Heart right ventricle (tissue), 16 donors: ENCODE measurements at places on chromosomes 6 and 20.

- DNase-seq, result no peak
These were observed 284.9 kb upstream of the TBX18 start for GRCh38 chr6:85049282-85049681.

GRCh38 chr6:108167449-108168089 lies 1.7 kb downstream of the NR2E1 start:
- DNase-seq, result no peak

DNA sequence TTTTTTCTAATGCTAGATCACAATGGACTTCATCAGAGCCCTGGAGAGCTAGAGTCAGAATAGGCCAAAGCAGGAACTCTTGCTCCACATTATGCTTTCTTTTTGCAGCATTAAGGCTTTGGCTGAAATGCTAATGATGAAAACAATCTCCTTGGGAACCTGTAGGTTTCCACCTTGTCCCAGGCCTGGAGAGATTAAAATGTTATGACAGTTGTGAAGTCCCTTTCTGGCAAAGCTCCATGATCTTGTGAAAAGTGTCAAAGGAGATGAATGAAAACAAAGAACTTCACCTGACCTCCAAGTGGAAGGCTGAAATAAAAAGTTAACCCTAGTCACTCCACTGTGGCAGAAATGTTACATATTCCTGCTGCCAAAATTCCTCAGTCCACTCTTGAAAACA lies 64.0 kb upstream of the LRRC1 start:
- no peak for DNase-seq

GRCh38 chr6:144530118-144530517 lies 245.0 kb downstream of the UTRN start:
- DNase-seq, result no peak

DNA sequence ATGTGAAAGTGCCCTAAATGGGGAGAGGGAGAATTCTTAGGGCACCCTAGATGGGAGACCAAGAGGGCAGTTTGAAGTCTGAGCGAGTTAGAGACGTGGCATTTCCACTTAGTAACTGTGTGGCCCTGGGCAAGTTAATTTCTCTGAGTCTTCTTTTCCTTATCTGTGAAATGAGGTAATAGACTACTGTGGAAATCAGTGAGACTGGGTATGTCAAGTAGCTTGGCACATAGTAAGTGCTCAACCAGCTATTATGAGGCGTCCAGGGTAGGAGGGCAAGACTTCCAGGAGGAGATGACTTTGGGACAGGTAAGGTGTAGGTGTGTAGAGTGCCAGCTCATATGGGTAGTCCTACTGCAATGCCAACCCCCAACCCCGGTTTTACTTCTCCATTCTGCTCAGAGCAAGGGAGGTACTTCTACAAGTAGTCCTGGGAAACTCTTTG lies 770 bp downstream of the KIF3B start:
- DNase-seq, result no peak

GRCh38 chr6:115358616-115359015 lies 702.1 kb downstream of the FRK start:
- no peak for DNase-seq

GRCh38 chr20:44442298-44443070 lies 33.2 kb upstream of the TTPAL start:
- DNase-seq, result no peak

GRCh38 chr6:130447374-130447773 lies 81.6 kb downstream of the TMEM200A start:
- no peak for DNase-seq

- DNase-seq, result no peak
These were observed 168.3 kb upstream of the ECI2 start for GRCh38 chr6:4303638-4304037.

DNA sequence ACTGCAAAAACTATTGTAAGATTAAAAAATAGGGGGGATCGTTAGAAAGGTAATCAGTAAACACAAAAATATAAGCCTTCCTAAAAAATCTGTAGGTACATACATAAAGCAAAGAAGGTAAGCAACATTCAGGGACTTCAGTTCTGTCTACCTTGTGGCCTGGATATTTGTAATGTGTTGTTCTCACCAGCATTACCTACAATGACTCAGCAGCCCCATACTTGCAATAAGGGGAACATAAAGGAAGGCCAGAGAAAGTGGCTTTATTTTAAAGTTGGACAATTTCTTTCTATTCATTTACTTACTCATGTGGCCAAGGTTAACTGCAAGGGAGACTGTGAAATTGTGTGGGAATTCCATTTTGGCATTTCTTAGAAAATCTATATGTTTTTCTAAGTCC lies 277.2 kb upstream of the PREP start:
- no peak for DNase-seq

GRCh38 chr6:106063448-106063850 lies 22.7 kb upstream of the PRDM1 start:
- no peak for DNase-seq

GRCh38 chr20:41293269-41294037 lies 24.1 kb downstream of the ZHX3 start:
- no peak for DNase-seq

DNA sequence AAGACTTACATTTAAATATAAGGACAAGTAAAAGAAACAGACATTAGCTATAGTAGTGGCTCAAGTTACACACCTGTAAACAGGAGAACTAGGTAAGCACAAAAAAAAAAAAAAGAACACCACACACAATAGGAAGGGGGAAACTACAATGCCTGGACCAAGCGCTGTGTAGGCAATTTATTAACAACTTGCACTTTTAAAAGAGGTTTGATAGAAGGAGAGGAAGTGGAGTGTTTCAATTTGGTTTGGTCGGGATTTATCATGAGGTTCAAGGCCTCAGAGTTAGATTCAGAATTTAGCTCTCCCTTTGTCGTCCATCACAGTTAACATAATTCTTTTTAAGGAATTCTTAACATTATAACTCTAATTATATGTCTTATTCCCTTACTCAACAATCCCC lies 1.1 kb upstream of the USP49 start:
- DNase-seq, result no peak

GRCh38 chr6:81900616-81901015 lies 148.1 kb upstream of the TENT5A start:
- no peak for DNase-seq

- DNase-seq, result no peak
These were observed 150.8 kb downstream of the ESR1 start for GRCh38 chr6:151958332-151958731.

DNA sequence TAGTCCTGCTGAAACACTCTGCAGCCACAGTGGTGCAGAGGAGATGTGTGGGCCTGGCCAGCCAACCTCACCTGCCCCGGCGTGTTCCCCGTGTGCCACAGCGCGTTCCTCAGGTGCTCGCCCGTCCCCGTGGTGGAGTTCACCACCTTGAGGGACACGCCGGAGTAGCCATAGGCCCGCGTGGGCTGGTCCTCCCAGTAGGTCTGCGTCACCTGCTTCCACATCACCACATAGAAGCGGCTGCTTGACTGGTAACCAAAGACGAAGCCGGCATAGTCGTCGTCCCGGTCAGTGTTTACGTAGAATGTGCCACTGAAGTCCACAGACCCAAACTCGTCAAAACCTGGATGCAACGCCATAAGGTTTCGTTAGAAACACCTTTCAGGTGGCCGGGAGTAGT lies 31.5 kb downstream of the THBS2 start:
- DNase-seq, result no peak

- DNase-seq, result no peak
These were observed 43.9 kb upstream of the EEF1A1 start for GRCh38 chr6:73564578-73565345.

DNA sequence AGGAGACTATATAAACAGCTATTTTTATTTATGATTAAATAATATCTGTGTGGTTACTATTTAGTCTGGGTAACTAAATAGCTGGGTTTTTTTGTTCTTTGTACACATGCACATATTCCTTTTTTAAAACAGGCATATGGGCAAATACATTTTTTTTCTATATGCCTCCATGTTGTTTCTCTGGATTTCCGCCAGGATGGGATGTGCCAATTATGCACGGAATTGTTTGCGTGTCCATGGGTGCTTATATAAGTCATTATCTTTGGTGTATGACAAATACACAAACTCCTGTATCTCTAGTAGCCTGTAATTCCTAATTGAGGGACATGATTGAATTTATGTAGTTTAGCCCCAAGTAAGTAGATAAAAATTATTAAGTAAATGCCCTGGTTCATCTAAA lies 226.9 kb downstream of the BCKDHB start:
- no peak for DNase-seq

GRCh38 chr6:96301781-96302180 lies 219.8 kb upstream of the UFL1 start:
- DNase-seq, result no peak

DNA sequence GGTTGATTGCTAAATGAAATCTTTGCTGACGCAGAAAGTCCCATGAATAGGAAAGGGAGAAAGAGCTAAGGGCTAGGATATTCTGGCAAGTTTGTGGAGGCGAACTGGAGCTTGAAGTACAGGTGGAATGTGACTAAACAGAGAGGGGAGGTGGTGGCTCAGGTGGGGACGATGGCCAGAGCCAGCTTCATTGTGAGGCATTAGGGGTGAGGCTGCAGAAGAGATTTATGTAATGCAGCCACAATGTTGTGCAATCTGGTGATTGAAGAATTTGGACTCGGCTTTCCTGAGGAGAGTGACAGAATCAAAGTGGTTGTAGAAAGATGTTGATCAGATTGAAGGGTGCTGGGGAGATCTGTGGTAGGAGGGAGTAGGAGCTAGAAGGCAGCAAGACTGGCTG lies 42.9 kb upstream of the SPACA1 start:
- DNase-seq, result no peak

DNA sequence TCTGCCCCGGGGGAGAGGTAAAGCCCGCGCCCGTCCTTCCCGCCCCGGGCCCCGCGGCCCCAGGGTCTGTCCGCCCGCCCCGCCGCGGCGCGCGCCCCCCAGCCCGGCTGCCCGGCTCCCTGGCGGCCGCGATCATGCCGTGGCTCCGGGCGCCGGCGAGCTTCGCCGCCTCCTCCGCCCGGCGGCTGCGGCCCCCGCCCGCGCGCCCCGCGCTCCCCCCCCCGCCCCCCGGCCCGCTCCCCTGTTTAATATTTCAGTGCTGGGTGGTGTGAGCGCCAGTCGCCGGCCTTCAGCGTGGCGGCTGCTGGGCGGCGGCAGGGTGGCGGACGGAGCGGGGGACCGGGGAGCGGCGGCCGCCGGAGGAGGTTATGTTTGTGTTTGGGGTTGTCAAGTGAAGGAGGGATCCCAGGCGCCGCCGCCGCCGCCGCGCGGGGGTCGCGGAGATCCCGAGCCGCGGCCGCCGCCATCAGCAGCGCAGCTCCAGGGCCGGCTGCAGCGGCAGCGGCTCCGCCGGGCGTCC lies at the start of gene HIVEP1:
HIVEP1 (plus strand) TSS at position 275 of the 520 bp plus-strand sequence. CDS start 3,317 bp downstream, outside the sequence.
- DNase-seq, result no peak

- no peak for DNase-seq
These were observed 79.6 kb downstream of the ADAT2 start for GRCh38 chr6:143370812-143371370.

DNA sequence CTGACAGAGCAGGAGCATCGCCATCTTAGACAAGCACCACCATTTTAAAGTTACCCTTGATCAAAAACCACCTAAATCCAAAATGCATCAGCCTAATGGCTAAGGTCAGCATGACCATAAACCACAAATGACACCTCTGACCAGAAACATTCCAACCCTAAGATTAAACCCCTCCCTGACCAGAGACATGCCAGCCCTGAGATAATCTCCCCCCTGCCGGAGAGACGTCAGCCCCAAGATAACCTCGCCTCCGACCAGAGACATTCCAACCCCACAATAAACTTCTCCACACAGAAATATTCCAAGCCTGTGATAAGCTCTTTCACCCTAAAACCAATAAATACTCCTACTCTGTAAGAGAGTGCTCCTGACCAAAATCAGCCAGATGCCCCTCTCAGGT lies 53.5 kb downstream of the PXDC1 start:
- no peak for DNase-seq

DNA sequence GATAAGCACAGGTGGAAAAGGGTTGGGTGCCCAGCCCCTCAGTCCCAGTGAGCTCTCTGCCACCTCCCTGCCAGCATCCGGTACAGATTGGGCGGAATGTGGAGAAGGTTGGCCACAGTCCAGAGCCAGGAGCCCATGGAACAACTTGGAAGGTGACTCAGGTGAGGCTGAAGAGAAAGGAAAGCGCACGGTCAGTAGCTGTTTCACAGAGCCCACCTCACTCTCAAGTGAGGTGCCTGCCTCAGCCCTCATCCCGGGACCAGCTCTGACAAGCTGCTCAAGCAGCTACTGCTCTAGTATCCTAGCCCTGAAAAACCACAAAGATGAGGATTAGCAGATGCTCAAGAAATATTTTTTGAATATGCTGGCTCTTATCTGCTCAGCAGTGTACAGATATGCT lies 1.1 kb upstream of the MMP24OS start:
- no peak for DNase-seq

DNA sequence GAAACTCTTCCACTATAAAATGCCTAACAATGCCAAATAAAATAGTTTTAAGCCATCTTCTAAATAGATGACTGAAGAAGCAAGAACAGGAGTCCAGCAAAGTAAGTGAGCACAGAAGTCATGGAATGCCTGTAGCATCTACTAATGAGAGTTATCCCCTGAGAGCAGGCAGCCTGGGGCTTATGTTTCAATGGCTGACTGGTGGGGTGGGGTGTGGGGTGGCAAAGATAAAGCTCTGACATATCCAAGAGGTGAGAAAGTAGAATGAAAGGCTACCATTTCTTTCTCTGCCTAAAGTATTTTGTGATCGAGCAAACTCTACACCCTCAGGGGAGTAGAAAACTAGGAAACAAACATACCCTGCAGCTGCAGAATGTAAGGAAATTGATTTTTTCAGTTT lies 348.8 kb downstream of the TFAP2B start:
- DNase-seq, result no peak

DNA sequence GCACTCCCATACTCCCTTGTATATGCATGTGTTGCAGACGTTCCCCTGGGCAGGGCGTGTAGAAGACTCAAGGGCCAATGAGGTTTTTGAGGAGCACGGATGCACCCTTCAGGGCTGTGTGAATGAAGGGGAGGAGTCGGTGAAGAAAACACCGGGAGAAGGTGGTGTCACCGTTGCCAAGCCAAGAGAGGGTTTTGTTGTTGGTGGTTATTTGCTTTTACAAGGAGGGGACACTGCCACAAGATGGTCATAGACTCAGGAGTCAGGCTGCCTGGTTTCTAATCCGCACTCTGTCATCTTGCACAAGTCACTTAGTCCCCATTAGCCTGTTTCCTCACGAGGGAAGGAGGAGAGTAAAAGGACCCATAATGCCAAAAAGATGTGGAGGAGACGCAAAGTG lies 124.0 kb downstream of the PXDC1 start:
- no peak for DNase-seq

- no peak for DNase-seq
These were observed 141.4 kb downstream of the CENPW start for GRCh38 chr6:126481319-126481718.

GRCh38 chr6:15877231-15877630 lies 214.4 kb upstream of the DTNBP1 start:
- DNase-seq, result no peak

GRCh38 chr6:26221186-26221585 lies 134.0 kb downstream of the HFE start:
- DNase-seq, result no peak

GRCh38 chr6:134938896-134939295 lies 11.0 kb downstream of the ALDH8A1 start:
- no peak for DNase-seq

- DNase-seq, result no peak
These were observed 20.6 kb downstream of the SLC2A12 start for GRCh38 chr6:134031696-134032255.

- no peak for DNase-seq
These were observed 243.6 kb downstream of the UST start for GRCh38 chr6:148990403-148990802.
